ENCODE measurements at places on chromosomes 16 and 17.

DNA sequence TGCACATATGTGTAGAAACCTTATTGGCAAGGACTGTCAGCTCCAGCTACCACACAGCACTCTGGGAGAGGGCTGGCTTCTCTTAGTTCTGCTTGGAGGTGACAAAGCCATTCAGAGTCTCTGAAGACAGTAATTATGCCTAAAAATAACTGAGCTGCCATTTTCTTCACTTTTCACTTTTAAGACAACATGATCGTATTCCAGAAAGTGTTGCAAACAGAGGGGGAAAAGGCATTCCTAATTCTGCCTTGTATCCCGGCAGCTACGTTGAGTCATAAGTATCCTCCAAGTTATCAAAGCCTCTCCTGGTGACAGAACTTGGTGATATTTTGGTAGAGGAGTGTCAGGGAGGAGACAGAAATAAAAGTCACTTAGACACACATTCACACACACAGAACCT, 327.7 kb downstream of the HAPSTR1 start:
- no peak for DNase-seq

- no peak for DNase-seq
Measured at GRCh38 chr17:51957786-51958185, 200.7 kb downstream of the CA10 start.

- DNase-seq, result no peak
Measured at GRCh38 chr17:65559804-65560627, 1.4 kb downstream of the AXIN2 start.

DNA sequence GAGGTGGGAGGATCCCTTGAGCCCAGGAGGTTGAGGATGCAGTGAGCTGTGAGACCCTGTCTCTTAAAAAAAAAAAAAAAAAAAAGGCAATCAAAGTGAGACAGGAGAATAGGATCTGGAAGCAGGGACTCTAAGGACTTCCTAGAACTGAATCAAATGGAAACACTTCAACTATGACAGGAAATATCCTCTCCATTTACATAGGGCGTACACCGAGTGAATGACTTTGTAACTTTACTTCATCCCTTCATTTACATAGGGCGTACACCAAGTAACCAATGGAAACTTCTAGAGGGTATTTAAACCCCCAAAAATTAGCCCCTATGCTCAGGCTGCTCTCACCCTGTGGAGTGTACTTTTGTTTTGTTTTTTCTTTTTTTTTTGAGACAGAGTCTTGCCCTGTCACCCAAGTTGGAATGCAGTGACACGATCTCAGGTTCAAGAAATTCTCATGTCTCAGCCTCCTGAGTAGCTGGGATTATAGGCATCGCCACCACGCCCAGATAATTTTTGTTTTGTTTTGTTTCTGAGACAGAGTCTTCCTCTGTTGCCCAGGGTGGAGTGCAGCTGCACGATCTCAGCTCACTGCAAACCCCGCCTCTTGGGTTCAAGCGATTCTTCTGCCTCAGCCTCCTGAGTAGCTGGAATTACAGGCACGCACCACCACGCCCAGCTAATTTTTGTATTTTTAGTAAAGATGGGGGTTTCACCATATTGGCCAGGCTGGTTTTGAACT, 9.6 kb upstream of the PRPSAP1 start:
- no peak for DNase-seq

- DNase-seq, result no peak
Measured at GRCh38 chr17:56866496-56866895, 32.5 kb downstream of the DGKE start.

GRCh38 chr17:61235827-61236197, 163.8 kb upstream of the TBX2 start:
- no peak for DNase-seq

- DNase-seq, result peak; percentile 84
Measured at GRCh38 chr17:1122533-1123392, 57.0 kb downstream of the ABR start.

DNA sequence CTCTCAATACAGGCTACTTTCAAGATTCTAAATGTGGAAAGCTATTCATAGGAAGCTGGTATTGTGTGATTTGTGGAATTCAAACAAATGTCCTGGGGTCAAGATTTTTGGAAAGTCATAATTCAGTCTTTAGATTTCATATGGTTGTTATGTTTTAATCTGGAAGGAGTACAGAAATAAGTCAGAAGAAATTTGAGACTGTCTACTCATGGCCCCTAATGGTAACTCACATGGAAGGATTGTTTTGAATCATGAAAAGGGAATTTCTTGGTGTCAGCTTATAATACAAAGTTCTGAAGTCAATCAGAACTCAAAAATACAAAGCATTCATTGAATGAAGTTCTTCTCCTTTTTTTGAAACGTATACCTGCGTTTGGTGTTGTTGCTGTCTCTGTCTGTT, 3.1 kb downstream of the KCNJ2 start:
- DNase-seq, result no peak

DNA sequence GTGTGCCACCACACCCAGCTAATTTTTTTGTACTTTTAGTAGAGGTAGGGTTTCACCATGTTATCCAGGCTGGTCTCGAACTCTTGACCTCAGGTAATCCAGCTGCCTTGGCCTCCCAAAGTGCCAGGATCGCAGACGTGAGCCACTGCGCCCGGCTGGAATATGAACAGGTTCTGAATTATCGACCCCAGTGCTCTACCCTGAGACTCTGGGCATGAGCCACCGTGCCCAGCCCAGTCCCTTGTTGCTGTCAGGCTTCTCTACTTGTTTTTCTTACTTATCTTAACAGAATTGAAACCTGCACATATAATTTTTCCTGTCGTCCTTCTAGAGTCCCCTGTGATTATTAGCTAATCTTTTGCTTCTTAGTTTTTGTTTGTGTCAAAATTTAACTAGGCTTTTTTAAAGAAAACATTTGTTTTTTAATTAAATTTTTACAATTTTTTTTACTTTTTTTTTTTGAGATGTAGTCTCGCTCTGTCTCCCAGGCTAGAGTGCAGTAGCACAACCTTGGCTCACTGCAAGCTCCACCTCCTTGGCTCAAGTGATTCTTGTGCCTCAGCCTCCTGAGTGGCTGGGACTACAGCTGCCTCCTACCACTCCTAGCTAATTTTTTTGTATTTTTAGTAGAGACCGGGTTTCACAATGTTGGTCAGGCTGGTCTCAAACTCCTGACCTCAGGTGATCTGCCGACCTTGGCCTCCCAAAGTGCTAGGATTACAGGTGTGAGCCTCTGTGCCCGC, 66.7 kb downstream of the AP2B1 start:
- DNase-seq, result no peak

GRCh38 chr16:47732523-47733111, 271.5 kb downstream of the PHKB start:
- DNase-seq, result no peak

GRCh38 chr17:74760404-74761105, 12.1 kb downstream of the NHERF1 start:
- DNase-seq, result no peak

GRCh38 chr17:70278844-70279462, 109.6 kb downstream of the KCNJ2 start:
- no peak for DNase-seq

GRCh38 chr16:49112754-49113153, 168.9 kb downstream of the CBLN1 start:
- no peak for DNase-seq

- DNase-seq, result no peak
Measured at GRCh38 chr17:28042721-28043291, 329 bp downstream of the NLK start.

DNA sequence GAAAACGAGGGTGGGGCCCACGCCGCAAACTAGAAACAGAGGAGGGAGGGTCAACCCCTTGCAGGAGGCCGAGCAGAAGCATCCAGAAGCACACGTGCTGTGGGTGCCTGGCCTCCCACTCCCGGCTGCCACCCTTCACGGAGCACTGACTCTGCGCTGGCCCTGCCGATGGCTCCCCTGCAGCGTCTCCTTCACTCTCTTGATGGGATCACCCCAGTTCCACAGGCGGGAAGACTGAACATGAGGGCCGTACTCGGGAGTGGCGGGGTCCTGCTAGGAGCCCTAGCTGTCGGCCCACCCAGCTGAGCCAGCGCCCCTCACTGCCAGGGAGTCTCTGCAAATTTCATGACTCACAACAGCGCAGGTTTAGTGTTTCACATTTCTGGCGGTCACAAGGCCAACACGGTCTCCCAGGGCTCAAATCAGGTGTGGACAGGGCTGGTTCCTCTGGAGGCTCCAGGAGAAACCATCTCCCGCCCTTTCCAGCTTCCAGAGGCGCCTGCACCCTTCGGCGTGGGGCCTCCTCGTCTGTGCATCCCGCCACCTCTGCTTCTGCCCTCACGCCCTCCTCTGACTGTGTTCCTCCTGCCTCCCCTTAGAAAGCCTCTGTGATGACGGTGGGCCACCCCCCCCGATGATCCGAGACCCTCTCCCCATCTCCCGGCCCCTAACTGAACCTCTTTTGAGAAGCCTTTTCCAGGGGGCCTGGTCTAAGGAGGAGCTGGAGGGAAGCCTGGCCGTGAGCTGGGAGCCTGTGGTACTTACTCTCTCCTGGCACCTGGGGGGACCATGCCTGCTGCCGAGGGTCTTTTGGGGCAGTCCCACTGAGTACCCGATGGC, 2.0 kb downstream of the PTX4 start:
- no peak for DNase-seq

- no peak for DNase-seq
Measured at GRCh38 chr16:63655846-63656245, 1466.0 kb downstream of the CDH11 start.

DNA sequence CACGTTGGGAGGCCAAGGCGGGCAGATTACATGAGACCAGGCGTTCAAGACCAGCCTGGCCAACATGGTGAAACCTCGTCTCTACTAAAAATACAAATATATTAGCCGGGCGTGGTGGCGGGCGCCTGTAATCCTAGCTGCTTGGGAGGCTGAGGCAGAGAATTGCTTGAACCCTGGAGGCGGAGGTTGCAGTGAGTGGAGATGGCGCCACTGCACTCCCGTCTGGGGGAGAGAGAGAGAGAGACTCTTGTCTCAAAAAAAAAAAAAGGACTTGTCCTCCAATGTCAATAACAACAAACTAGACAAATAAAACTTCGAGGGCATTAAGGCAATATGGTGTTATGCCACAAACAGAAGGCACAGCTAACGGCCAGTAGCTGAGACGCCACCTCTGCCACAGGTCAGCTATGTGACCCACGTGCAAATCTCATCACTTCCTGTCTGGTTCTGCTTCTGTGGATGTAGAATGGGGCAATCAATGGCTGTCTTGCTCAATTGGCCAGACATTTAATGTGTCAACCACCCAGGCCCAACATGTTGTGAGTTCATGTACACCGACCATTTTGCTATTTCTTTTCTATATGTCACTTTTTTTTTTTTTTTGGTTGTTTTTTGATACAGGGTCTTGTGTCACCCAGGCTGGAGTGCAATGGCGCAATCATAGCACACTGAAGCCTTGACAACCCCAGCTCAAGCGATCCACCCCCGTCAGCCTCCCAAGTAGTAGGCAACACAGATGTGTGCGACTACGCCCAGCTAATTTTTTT, 834 bp upstream of the TXNDC11 start:
- peak; percentile 7 for DNase-seq

DNA sequence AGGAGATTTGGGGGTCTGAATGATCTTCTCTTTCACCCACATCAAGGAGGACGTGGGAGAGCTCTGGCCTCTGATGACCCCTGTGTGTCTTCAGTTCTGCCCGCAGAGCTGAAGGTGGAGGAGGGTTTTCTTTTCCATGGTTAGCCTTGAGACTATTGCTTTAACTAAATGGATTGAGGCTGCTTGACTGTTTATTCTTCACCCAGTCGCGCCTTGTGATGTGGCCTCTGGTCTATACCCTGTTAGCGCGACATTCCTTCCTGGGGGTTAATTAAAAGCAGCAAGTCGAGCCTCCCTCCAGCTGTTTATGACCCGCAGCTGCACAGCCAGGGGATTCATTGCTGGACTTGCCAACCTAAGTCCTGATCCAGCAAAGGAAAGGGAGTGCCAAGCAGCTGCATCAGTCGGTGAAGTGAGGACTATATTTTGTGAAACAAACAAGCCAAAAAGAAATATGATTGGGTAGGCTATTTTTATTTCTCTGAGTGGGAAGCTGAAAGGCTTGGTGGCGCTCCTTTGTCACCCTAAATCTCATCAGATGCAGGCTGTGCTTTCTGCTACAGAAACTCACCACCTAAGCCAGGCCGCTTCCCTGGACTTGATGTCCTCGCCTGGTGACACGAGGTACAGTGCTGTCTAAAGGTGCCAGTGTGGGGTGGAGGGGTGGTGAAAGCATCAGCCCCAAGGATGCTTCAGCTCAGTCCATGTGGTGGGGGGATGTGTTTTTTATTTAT, 11.0 kb upstream of the SEC14L1 start:
- no peak for DNase-seq

DNA sequence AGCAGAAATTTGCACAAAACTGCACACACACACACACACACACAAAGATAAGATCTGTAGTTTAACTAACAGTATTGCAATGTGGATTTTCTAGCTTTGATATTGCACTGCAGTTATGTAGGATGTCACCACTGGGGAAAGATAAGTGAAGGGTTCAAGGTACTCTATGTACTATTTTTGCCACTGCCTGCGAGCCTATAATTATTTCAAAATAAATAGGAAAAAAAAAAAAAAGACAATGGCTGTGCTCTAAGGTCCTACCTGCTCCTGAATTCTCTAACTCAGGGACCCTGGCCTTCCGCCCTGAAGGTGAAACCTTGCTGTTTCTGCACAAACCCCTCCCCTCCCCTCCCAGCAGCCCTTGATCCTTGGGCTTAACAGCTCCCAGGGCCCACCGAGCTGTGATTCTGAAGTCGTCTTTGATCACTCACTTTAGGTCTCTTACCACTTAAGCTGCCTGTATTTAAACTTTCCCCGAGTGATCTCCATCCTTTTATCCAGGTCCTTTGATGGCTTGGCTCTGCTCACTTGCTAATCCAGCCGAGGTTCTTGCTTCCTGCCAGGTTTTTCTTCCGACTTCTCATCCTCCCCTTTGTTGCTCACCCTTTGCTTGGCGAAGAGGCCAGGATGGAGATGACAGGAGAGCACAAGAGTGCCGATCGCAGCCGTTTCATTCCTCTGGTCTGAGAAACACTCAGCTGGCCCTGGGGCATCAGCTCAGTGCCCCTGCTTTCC, 37.7 kb downstream of the TMEM114 start:
- no peak for DNase-seq

GRCh38 chr16:6918646-6919045, 414.0 kb upstream of the RBFOX1 start:
- no peak for DNase-seq

GRCh38 chr16:73047536-73048291, at the start of gene ZFHX3:
Gene ZFHX3 (minus strand): TSS chr16:73048128. CDS start chr16:72960145, 87,983 bp downstream.
- no peak for DNase-seq

DNA sequence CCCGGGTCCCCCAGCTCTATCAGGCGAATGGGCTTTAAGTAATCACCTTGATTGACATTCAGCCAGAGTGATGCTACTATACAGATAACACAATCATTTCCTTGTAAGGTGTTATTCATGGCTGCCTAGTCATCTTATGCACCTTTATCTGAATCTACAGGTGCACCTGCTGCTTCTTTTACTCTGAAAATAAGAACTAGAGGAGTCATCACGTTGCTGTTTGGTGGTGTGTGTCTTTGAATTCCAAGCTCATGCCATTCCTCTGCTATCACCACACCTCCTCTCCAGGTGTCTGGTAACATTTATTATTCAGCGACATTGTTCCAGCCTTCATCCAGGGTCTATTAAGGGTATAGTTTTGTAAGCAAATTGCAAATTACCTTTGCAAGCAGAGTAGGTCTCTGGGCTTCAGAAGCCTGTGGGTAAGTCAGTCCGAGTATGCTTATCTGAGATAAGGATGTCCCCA, 51.9 kb downstream of the NOS2 start:
- DNase-seq, result no peak

Data from activated gamma-delta T cell treated with Interleukin-2 at 50 U/mL for 16 hours (primary cell).